ENCODE measurements at places on chromosomes 1 and 21. TPM values are rescaled to one million over a fixed set of nuclear protein-coding genes. Genes with fewer than 3 reads are reported as not detected.

Gene QSOX1
- total RNA-seq: 569 TPM

Gene CACNA1S
- not detected for total RNA-seq

DNA sequence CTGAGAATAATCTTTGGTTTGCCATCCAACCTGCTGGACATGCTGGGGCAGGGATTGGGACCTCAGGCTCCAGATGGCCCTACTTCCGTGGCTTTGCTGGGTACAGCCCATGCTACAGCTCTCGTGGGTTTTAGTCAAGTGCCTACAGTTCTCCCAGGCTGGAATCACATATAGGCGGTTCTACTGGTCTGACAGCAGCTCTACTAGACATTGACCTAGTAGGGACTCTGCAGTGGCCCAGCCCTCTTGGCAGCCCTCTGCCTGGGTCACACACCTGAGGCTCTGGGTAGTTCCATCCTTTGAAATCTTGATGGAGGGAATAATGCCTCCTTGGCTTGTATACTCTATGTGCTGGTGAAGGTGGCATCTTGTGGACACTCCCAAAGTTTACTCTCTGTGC, 72.2 kb downstream of the PGM1 start:
- no peak for DNase-seq

DNA sequence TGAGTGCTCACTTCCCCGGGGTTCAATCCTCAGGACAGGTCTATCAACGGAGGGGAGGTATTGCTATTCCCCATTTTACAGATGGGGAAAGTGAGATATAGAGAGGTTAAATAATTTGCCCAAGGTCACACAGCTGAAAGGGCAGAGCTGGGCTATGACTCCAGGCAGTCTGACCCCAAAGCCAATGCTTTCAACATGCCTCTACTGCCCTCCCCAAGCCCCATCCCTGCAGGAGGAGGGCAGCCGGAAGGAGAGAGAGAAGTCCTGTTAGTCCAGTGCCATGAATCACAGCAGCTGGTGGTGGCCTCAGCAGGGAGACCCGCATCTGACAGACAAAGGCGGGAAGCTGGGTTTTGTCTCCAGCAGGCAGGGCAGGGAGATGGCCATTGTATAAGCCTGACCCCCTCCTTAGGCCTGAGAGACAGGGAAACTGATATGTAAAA, 20.0 kb upstream of the CLIC4 start:
- DNase-seq: no peak

- no peak for DNase-seq
Measured at GRCh38 chr1:19804831-19805251, 5.1 kb upstream of the TMCO4 start.

All from MG63 (cell line).